Dermis lymphatic vessel endothelial cell (primary cell): ENCODE measurements at places on chromosomes 4 and X. TPM values are rescaled to one million over a fixed set of nuclear protein-coding genes. Genes with fewer than 3 reads are reported as not detected.

The UGT8 gene
- not detected in 2 replicates for total RNA-seq

The CT45A10 gene
- total RNA-seq, result not detected in 2 replicates

The ATP6AP1 gene
- 78.6 and 82.4 TPM in 2 replicates for total RNA-seq

The RTL5 gene
- total RNA-seq, result 0.09 and 0.33 TPM in 2 replicates

The OCRL gene
- total RNA-seq, result 12.0 and 13.8 TPM in 2 replicates

The MAGEA12 gene
- total RNA-seq, result not detected in 2 replicates

The PNCK gene
- not detected in 2 replicates for total RNA-seq
